ENCODE measurements at places on chromosomes 16 and 17. TPM values are rescaled to one million over a fixed set of nuclear protein-coding genes. Genes with fewer than 3 reads are reported as not detected.

Gene MYH1
- total RNA-seq: not detected

Gene SLC16A6
- 0.25 TPM for total RNA-seq

Gene ERN1
- 6.9 TPM for total RNA-seq

Gene HOXB5
- total RNA-seq: not detected

GRCh38 chr16:66618588-66619375 is 14.3 kb downstream of the CMTM3 start:
- no peak for DNase-seq

GRCh38 chr17:47760409-47761140 is 27.5 kb downstream of the TBX21 start:
- no peak for DNase-seq

GRCh38 chr17:78460951-78461798 is 82.7 kb downstream of the PGS1 start:
- no peak for DNase-seq

DNA sequence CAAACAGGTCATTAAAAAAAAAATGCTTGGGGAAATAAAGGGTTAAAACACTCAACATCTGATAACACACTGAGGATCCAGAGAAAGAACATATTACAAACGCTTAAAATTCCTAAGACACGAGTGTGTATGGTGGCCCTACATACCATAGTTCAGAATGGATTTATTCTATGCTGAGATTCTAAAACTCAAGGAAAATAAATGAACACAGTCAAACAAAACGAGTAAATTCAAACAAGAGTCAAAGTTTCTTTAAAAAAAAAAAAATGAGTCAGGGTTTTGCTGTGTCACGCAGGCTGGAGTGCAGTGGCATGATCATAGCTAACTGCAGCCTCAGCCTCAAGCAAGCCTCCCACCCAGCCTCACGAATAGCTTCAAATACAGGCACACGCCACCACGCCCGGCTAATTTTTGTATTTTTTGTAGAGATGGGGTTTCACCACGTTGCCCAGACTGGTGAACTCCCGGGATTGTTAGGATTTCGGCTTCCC is 17.4 kb downstream of the CRK start:
- DNase-seq: no peak

DNA sequence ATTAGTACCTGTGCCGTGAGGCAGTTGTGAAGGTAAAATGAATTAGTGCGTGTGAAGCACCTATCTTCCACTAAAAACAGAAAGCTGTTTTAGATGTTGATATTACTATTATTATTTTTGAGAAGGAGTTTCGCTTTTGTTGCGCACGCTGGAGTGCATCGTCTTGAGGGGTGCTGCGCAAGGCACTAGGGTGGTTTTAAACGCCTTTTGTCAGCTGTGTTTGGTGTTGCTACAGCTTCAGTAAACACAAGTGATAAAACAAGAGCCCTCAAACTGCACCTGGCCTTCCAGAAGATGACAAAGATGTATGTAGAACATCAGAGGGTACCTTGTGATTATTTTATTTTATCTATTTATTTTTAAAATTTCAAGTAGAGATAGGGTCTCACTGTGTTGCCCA is 38.2 kb downstream of the PLCG2 start:
- DNase-seq: no peak

- DNase-seq: no peak
Measured at GRCh38 chr16:59632276-59632855, 898.2 kb upstream of the GOT2 start.

GRCh38 chr16:15052747-15053476 is 3.0 kb downstream of the NTAN1 start:
- DNase-seq: no peak

DNA sequence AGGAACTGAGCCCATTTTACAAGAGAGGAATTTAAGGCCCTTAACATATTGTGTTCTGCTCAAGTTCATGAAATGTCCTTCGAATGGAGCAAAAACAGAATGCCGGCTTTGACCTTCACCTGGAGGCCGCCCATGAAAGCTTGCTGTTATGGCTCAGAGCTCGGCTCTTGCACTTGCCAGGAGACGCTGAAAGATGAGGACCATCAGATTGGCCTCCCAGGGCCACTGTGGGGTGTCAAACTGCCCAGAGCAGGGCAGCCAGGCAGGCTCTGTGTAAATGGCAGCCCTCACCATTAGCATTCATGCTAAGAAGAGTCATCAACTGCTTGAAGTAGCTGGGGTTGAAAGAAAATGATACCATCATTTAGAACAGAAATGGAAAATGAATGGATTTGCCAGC is 39.3 kb downstream of the IL21R start:
- peak; percentile 3 for DNase-seq

GRCh38 chr16:67763066-67763465 is 43.3 kb downstream of the RANBP10 start:
- no peak for DNase-seq
